Activated CD4-positive, alpha-beta T cell treated with anti-CD3 and anti-CD28 coated beads for 36 hours (primary cell): ENCODE measurements at places on chromosomes 2 and 18. TPM values are rescaled to one million over a fixed set of nuclear protein-coding genes. Genes with fewer than 3 reads are reported as not detected.

Gene ST6GAL2
- total RNA-seq = not detected

Gene ZAP70
- 153 TPM for total RNA-seq

Gene MAP4K3
- total RNA-seq = 11.8 TPM

Gene TBR1
- not detected for total RNA-seq

Gene CCDC85A
- total RNA-seq = not detected

DNA sequence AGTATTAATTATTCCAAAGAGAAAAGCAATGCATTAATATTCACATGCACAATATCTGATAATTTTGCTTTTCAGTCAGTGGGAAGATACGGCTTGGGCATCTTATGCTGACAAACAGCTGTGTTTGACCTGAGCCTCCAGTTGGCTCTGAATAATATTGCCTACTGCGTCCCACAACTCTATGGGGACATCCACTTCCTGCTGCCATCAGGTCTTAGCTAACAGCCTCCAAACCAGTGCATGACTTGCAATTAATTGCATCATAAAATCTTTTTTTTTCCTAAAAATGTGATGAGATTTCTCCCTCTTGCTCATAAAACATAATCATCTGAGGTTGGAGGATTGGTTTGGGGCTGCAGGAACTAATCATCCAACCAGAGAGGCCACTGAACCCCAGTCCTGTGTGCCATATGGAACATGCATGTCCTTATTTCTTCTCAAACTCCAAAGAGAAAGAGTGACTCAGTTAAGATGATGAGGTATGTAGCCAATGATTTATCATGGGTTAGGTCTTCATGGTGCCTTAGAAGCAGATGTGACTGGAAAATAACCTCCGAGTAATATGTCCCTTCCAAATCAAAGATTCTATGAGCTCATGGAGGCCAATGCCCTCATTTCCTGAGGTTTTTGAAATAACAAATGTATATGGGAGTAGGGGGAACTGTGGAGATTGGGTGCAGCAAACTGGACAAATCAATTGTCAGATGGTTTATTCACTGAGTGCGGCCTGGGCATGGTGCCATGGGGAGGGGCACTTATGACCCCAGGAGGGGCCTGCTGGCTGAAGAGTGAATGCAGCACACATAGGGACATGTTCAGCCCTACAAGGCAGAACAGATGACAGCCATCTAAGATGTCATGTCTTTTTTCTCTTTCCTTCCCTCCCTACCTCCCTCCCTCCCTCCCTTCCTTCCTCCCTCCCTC is 39.4 kb downstream of the EDAR start:
- peaks cover 6% of the 10 kb centered on the region for H3K4me1 ChIP-seq
- no peak overlapping the region for H3K27ac ChIP-seq
- peaks cover 36% of the 10 kb centered on the region for H3K36me3 ChIP-seq
- H3K4me3 ChIP-seq = no peak overlapping the region
- DNase-seq = no peak

GRCh38 chr2:63888490-63889402 is 47.0 kb downstream of the UGP2 start:
- no peak overlapping the region for H3K4me3 ChIP-seq
- no peaks in the 10 kb centered on the region for H3K27me3 ChIP-seq
- peak overlapping the region; percentile 60 for H3K27ac ChIP-seq
- peaks cover 32% of the 10 kb centered on the region for H3K36me3 ChIP-seq

DNA sequence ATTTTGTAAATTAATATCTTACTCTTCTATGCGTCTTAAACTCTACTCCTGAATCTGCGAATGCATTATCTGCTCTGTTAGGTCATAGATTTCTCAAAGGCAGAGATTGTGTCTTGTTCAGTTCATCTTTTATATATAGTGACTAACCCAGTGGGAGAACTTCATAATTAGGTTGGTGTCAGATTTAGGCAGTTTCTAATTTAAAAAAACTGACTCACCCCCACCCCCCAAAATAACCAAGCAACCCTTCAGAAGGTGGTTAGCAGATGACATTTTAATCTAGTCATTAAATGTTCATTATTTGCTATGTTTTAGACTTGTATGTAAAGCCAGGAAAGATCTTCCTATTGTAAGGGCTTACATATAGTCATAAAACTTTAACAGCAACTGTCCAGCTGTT is 10.4 kb downstream of the SERPINB12 start:
- no peak for DNase-seq
- no peak overlapping the region for H3K27ac ChIP-seq
- H3K4me3 ChIP-seq = no peak overlapping the region

DNA sequence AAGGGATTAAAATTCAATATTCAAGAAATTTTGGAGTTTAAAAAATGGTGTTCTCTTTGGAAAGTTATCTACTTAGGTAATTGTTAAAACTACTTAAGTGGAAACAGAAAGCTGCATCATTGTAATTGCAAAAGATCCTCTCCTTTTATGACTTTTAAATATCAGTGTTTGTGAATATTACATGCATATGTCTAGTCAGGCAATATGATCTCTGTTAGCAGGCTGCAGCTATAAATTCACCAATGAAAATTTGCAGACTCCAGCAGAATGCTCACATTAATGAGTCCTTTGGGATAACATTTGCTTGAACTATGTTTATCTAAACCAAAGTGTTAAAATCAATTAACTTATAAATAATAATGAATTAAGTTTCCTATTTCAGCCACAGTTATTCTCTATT is 59.2 kb upstream of the CSRNP3 start:
- no peaks in the 10 kb centered on the region for H3K4me1 ChIP-seq
- H3K36me3 ChIP-seq = no peaks in the 10 kb centered on the region
- no peak overlapping the region for H3K27ac ChIP-seq
- H3K4me3 ChIP-seq = no peak overlapping the region
- peaks cover 5% of the 10 kb centered on the region for H3K27me3 ChIP-seq

- H3K4me3 ChIP-seq = no peak overlapping the region
- no peaks in the 10 kb centered on the region for H3K36me3 ChIP-seq
- no peak for DNase-seq
- peaks cover 35% of the 10 kb centered on the region for H3K27me3 ChIP-seq
- no peak overlapping the region for H3K27ac ChIP-seq
- no peaks in the 10 kb centered on the region for H3K4me1 ChIP-seq
Observed at GRCh38 chr2:235279965-235280364, 213.9 kb upstream of the AGAP1 start.

DNA sequence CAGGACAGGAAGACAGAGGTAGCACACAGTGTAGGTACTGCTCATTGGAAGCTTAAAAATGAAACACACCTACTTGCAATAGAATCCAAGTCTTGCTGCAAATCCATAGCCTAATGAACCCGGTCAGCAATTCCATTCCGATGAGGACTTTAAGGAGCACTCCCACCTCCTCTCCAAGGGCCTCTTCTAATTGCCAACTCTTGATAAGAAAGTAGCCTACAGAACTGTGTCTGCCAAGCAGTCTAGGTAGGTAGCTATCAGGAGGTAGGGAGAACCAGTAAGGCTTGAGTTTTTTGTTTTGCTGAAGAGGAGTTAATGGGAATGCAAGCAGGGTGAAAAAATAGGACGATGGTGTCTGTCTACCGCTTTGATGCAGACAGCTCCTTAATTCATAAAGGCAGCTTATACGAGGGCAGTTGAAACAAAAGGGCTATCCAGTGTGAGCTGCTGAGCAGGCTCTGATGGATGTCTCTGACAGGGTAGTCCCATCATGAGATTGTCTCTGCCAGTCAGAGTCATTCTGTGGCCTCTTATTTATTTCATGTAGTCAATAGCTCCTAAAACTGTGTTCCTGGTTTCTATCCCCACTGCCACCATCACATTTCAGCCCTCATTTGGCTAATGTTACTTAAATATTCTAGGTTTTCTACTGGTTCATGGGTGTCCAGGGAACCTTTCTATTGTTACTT is 155.6 kb upstream of the DNMT3A start:
- H3K4me3 ChIP-seq = no peak overlapping the region
- H3K27ac ChIP-seq = no peak overlapping the region
- H3K4me1 ChIP-seq = peaks cover 3% of the 10 kb centered on the region
- H3K36me3 ChIP-seq = peaks cover 2% of the 10 kb centered on the region
- no peaks in the 10 kb centered on the region for H3K27me3 ChIP-seq

DNA sequence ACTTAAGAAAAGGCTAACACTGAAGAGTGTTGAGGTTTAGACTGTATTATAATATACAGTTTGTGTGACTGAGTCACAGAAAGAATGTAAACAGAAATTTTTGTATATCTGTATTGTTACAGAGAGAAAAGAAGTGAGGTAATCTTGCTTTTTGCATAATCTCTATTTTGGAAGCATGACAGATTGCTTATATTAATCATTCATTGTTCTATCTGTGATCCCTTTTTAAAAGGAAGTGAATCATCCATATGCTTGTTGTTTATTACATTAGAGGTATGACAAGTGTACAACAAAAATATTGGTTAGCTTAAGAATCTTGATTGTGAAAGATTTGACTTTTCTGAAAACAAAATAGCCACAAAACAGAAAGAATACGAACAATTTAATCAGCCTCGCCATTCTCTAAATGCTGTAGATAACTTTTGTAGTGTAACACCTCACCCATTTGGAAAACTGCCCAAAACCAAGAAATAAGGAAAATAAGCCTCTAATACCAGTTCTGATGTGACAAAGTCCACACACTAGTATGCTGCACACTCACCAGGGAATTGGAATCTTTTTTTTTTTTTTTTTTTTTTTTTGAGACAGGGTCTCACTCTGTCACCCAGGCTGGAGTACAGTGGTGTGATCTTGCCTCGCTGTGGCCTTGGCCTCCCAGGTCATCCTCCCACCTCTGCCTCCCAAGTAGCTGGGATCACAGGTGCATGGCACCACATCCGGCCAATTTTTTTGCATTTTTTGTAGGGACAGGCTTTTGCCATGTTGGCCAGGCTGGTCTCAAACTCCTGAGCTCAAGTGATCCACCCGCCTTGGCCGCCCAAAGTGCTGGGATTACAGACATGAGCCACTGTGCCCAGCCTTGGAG is 91.5 kb upstream of the LPIN2 start:
- DNase-seq = no peak
- H3K36me3 ChIP-seq = no peaks in the 10 kb centered on the region
- no peaks in the 10 kb centered on the region for H3K27me3 ChIP-seq
- no peak overlapping the region for H3K4me3 ChIP-seq
- H3K27ac ChIP-seq = no peak overlapping the region
- no peaks in the 10 kb centered on the region for H3K4me1 ChIP-seq

DNA sequence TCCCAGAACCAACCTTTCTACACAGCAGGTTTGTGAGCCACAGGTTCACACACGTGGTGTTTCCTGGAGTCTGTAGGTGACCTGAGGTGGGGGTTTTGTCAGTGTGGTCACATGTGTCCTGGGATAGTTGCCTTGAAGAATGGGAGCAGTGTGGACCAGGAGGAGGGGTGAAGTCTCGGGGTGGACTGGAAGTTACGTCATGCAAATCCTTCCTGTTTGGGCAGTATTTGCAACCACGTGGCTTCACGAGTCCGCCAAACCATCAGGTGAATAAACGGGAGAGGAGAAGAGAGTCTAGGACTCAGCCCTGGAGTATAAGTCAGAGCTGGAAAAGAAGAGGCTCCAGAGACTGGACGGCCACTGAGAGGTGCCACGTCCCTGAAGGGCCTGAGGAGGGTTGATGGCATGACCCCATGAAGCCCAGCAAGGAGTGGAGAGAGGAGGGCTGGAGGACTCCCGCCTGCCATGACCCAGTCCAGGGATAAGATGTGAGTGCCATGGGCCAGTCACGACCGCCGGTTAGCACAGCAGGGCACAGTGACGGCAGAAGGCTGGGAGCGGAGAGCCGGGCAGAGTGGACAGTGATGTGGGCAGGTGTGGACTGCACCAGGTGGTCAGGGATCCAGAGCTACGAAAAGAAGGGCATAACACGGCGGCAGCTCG is 16.5 kb downstream of the LPIN1 start:
- H3K4me3 ChIP-seq = no peak overlapping the region
- H3K4me1 ChIP-seq = peaks cover 32% of the 10 kb centered on the region
- DNase-seq = no peak

DNA sequence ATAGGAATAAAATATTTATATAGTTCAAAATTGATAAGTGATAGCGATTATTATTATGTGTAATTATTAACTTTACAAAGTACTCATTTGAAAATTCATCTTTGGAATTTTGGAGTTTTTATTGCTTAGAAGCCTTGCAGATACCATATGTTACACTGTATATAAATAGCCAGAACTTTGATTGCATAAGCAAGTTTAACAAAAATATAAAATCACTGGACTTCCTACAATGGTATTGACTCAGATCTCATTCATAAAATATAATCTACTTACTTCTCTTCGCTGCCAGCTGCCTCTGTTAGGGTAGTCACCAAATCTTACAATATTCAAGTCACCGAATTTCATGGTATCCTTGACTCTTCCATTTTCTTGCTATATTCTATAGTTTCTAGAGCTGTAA is 22.5 kb downstream of the KLHL14 start:
- H3K4me1 ChIP-seq = no peaks in the 10 kb centered on the region
- no peaks in the 10 kb centered on the region for H3K36me3 ChIP-seq
- no peak overlapping the region for H3K4me3 ChIP-seq
- H3K27me3 ChIP-seq = peaks cover 2% of the 10 kb centered on the region
- no peak overlapping the region for H3K27ac ChIP-seq
- no peak for DNase-seq

DNA sequence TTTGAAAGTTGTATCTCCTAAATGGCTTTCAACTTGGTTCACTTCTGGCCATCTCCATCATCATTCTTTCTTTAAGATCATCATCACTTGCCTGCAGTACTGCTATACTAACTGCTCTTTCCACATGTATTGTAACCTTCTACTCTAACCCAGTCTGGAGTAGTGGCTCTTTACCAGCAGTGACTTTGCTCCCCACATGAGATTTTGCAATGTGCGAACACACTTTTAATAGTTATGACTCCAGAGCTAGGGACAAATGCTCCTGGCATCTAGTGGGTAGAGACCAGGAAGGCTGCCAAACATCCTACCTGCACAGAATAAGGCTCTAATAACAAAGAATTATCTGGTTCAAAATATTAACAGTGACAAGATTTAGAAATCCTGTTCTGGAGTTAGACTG is 243.8 kb downstream of the XIRP2 start:
- H3K27ac ChIP-seq = no peak overlapping the region
- H3K4me3 ChIP-seq = no peak overlapping the region
- no peak for DNase-seq
- no peaks in the 10 kb centered on the region for H3K36me3 ChIP-seq
- H3K4me1 ChIP-seq = no peaks in the 10 kb centered on the region

GRCh38 chr2:69184224-69184623 is 171.2 kb downstream of the ANTXR1 start:
- peaks cover 6% of the 10 kb centered on the region for H3K27me3 ChIP-seq
- no peaks in the 10 kb centered on the region for H3K4me1 ChIP-seq
- H3K36me3 ChIP-seq = no peaks in the 10 kb centered on the region
- DNase-seq = no peak
- H3K27ac ChIP-seq = no peak overlapping the region
